ENCODE measurements at places on chromosomes 11 and 22. TPM values are rescaled to one million over a fixed set of nuclear protein-coding genes. Genes with fewer than 3 reads are reported as not detected.

The ZP1 gene
- 1.6 TPM for total RNA-seq

The TEX54 gene
- total RNA-seq, result not detected

The MCAT gene
- 21.6 TPM for total RNA-seq

The OR56A1 gene
- total RNA-seq, result not detected

The NAGA gene
- 32.9 TPM for total RNA-seq

The CST6 gene
- 22.1 TPM for total RNA-seq

The CHRM1 gene
- total RNA-seq, result not detected

The SELENOM gene
- total RNA-seq, result 373 TPM

The C22orf42 gene
- total RNA-seq, result not detected

The KREMEN1 gene
- total RNA-seq, result 9.2 TPM

The OR10D3 gene
- total RNA-seq, result not detected

The IFITM10 gene
- 0.13 TPM for total RNA-seq

The KIF18A gene
- 6.1 TPM for total RNA-seq

The PTPRJ gene
- total RNA-seq, result 13.8 TPM

The OR51A4 gene
- total RNA-seq, result not detected

The OR4D9 gene
- total RNA-seq, result not detected

The FAM118B gene
- total RNA-seq, result 10.3 TPM

The SMCO4 gene
- 5.3 TPM for total RNA-seq

The NLRP6 gene
- total RNA-seq, result not detected

The SNX32 gene
- total RNA-seq, result 0.13 TPM

The PCNX3 gene
- total RNA-seq, result 27.9 TPM

The SCN3B gene
- 0.16 TPM for total RNA-seq

The IGF2 gene
- total RNA-seq, result 42.0 TPM

The GSTT2B gene
- total RNA-seq, result 17.1 TPM

The WNT11 gene
- total RNA-seq, result not detected

The HYLS1 gene
- 4.4 TPM for total RNA-seq

The RNF121 gene
- 29.1 TPM for total RNA-seq

The KRTAP5-7 gene
- total RNA-seq, result not detected

The COX8A gene
- total RNA-seq, result 593 TPM

The OR52I1 gene
- total RNA-seq, result not detected

All from epithelial cell of alveolus of lung (primary cell).